NCI-H1417 (cell line): ENCODE measurements at places on chromosomes 2 and 18.

DNA sequence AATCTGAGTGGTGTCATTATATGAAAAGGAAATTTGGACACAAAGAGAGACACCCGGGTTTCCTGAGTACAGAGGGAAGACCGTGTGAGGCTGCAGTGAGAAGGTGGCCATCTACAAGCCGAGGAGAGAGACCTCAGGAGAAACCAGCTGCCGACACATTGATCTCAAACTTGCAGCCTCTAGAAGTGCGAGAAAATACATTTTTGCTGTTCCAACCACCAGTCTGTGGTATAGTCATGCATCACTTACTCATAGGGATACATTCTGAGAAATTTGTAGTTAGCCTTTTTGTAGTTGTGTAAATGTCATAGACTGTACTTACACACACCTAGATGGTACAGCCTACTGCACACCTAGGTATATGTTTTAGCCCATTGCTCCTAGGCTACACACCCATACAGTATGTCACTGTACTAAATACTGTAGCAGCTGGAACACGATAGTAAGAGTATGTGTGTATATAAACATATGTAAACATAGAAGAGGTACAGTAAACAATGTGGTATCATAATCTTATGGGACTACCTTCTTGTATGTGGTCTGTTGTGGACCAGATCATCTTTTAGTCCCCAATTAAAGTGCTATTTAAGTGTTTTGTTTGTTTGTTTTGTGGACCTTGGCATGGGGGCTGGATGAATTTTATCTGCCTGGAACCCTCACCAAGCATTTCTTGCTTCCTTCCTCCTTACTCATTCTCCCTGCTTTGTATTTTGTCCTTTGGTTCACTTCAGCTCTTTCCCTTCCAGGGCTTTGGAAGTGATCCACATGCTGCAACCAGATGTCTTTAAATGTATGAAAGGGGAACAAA is 38.3 kb upstream of the SESTD1 start:
- DNase-seq = no peak

DNA sequence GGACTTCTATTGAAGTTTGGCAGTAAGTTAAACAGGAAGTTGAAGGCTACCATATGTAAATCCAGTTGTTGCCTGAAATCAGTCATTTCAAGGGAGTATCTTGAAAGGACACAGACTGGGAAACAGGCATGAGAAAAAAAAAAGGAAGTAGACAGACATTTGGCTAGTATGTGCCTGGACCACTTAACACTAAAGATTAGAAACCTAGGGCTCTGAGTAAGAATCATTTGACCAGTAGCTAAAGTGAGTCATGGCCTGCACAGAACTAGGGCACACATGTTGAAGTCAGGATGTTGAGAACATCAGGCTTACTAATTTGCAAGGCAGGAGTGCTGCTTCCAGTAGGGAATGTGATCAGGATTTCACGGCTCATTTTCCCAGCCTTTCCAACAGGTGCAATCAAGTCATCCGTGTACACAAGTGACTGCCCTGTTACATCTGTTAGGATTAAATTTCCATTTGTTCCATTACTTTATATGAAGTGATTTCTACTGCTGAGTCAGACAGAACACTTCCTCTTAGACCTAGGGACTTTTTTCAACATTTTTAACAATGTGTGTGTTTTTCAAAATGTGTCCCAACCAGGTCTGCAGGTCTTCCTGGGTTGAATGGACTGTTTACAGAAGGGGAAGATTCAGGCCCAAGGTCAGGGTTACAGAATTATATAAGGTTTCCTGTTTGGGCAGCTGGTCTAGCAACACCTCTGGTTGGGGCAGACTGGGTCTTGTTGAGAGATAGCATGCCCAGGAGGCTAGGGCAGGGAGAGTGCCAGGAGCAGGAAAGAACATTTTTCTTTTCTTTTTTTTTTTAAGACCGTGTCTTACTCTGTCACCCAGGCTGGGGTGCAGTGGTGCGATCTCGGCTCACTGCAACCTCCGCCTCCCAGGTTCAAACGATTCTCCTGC is 145.6 kb downstream of the TGIF1 start:
- peak; percentile 52 for DNase-seq

DNA sequence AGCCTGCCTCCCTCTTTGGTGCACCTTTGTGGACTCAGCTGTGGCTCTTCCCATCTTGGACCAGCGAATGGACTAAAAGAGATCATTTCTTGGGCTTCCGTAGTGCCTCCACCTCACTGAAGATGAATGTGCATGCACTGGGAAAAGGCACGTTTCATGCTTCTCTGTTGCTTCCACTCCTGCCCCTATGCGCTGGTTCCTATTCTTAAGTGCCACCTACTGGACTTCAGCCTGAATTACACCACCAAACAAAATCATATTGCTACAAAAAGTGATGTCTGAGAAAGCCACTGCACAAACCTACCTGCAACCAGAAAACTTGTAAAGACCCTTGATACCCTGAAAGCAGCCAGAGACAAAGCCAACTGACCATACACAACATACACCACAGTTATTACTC is 695.6 kb downstream of the TSN start:
- peak; percentile 3 for DNase-seq

- no peak for DNase-seq
Measured at GRCh38 chr2:68536000-68536399, 68.6 kb downstream of the APLF start.

DNA sequence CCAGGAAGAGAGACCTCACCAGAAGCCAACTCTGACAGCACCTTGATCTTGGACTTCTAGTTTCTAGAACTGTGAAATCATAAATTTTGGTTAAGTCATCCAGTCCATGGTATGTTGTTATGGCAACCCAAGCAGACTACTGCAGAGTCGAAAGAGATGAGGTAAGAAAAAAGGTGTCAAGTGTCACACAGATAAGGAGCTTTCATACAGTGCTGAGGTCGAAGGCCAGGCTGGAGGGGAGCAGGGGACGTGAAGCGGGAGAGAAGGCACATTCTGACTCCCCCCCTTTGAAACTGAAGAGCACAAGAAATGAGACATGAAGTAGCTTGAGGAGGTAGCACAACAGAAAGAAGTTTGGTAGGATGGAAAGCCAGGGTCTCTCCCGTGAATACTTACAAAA is 110.4 kb downstream of the ALK start:
- no peak for DNase-seq

GRCh38 chr18:57951117-57951796 is 92.8 kb upstream of the NEDD4L start:
- DNase-seq = no peak

GRCh38 chr2:171407030-171407675 is 26.6 kb downstream of the METTL8 start:
- DNase-seq = no peak

GRCh38 chr2:120540719-120541552 is 194.7 kb upstream of the GLI2 start:
- DNase-seq = no peak

DNA sequence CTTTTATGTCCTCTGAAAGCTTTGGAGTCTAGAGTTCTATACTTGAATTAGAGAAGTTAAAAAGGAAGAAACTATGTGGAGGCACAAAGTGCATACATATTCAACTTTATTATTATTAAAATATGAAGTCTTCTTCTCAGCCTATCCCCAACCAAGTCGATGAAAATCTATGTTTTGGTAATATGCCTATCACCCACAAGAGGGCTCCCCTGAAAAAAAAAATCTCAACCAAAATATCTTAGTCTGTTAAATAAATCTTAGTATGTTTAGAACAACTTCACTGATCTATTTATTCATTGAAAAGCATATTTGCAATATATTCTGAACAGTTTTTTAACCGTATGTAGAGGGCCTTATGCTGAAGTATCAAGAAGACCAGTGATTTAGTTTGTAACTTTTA is 804.5 kb downstream of the TDRD15 start:
- no peak for DNase-seq

DNA sequence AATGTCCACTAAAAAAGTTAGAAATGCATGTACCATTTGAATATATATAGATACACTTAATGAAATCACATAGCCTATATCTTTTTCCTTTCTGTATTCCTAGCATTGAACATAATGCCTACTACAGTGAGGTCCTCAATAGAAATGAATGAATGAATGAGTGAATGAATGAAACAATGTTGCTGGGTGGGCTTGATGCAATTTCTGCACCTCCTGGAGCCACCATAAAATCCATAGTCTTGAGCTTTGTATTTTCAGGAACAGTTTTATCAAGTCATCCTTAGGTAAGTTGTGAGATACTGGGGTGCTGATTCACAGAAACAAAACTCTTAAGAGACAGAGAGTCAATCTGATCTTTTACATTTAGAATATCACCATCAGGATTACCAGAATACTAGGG is 3.3 kb downstream of the CFAP53 start:
- DNase-seq = no peak

- DNase-seq = peak; percentile 8
Measured at GRCh38 chr2:110903548-110903947, 171.2 kb downstream of the ACOXL start.

GRCh38 chr2:14781142-14781541 is 148.6 kb downstream of the LRATD1 start:
- peak; percentile 57 for DNase-seq

GRCh38 chr18:361100-361732 is 93.4 kb upstream of the THOC1 start:
- DNase-seq = no peak

DNA sequence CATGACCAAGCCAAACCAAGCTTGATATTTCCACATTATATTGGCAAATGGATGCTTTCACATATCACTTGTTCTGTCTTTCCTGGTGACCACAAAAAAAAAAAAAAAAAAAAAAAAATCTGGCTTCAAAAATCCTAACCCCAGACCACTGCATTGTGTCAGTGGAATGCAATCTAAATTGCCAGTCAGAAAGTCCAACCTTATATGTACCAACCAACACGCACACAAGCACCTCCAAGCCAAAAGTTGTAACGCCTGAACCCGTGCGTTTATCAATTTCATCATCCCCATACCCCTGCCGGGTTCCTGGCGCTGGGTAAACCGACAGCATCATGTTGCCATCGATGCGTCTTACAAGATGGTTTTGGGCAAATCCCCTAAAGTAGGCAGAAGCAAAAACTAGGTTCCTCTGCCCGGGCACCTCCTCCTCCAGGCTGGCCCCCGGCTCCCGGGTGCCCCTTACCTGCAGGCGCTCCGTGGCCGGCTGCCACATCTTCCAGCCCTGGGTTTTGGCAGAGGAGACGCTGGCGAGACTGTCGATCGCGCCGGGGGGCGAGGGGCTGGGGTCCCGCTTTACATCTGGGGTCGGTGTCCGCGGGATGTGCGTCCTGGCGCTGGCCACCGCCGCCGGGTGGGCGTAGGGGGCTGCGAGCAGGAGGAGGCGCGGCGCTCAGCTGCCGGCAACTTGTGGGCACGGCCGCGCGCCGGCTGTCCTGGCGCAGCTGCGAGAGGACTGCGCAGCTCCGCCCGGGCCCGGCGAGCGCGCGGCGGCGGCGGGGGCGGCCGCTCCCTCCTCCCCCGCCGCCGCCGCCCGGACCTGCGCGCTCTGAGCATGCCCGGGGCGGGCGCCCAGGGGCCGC is at the start of gene PID1:
Gene PID1 (minus strand): TSS at position 737 of the 860 bp plus-strand sequence. CDS start 244 bp downstream, at position 493.
- DNase-seq = peak; percentile 62

- DNase-seq = no peak
Measured at GRCh38 chr2:227402959-227403358, 15.2 kb upstream of the SCYGR1 start.

DNA sequence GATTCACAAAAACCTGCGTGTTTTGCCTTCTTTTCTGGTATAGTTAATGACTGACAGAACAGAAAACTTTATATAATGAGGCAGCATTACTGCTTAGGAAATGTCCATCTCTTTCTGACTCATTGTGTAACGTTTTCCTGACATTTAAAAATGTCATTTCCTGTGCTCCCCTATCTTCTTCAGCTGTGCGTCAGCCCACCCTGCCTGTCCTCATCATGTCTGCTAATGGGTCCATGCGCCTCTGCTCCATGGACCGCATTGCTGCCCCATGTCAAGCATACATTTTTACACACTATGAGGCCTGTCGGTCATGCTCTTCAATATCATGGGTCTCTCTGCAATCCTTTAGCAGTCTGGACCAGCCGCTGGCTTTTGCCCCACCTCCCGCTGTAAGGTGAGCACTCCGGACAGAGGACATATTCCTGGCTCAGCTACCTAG is 234.3 kb downstream of the CDCA7 start:
- no peak for DNase-seq

DNA sequence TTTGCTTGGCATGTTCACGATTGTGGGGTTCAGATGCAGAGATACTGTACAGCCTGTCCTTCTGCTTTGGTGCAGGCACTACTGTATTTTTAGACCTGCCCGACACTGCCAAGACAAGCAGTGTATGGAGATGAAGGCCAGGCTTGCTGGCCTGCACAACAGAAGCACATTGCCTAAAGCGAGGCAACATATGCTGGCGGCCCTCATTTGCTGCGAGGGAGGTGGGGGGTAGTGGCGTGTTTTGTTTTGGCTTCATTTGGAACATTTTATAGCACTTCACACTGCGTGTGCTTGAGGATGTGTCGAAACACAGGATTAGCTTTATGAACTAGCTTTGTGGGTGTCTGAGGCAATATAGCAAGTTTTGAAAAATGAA is 27.0 kb downstream of the TMEM182 start:
- no peak for DNase-seq

GRCh38 chr2:231359441-231359840 is 36.1 kb upstream of the B3GNT7 start:
- DNase-seq = no peak

DNA sequence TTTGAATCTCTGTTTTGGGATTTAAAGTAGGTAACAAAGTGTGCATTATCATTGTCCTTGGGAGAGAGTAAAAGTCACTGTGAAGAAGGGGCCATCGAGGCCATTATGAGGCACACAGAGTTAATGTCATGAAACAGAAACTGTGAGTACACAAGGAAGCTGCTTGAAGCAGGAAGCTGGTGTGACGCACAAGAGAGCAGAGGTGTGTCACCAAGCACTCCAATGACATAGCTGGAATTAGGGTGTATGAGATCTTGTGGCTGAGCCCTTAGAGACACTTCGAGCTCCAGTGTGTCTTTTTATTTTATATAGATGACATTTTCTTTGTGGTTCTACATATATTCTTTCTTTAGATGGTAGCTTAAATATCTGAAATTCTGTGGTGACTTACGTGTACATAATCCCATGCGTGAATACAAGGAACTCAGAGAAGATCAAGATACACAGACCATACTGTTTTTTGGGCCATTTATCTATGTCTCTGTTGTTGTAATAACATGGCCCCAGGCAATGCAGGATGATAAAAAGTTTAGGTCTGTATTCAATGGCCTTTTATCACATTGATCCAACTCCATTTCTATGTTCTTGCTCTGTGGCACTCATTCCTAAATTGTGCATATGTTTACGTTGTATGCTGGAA is 164.7 kb upstream of the FAM98A start:
- no peak for DNase-seq

GRCh38 chr2:17442334-17442733 is 75.9 kb downstream of the RAD51AP2 start:
- no peak for DNase-seq

DNA sequence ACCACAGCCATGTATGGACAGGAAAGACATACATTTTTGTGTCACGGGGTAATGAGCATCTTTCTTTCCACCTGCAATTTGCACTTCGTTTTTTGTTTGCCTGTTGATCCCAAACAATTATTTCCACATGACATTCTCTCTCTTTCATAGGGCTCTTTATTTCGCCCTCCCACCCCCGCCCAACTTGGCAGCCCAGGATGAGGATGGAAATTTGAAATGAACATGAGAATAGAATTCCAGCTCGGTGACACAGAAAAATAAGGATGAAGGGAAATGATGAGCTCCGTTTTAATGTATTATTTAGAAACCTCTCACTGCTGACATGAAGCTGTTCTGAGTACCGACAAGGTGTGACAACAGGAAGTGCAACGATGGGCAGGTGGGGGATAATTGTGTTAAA is 443.3 kb downstream of the SOCS6 start:
- no peak for DNase-seq

GRCh38 chr2:203893840-203894239 is 26.3 kb downstream of the CTLA4 start:
- no peak for DNase-seq
